ENCODE measurements at places on chromosomes 11 and 22.

GRCh38 chr11:94194712-94195111 is 66.1 kb downstream of the PANX1 start:
- no peak for DNase-seq

GRCh38 chr11:114942207-114942606 is 263.9 kb downstream of the NXPE2 start:
- DNase-seq = no peak

DNA sequence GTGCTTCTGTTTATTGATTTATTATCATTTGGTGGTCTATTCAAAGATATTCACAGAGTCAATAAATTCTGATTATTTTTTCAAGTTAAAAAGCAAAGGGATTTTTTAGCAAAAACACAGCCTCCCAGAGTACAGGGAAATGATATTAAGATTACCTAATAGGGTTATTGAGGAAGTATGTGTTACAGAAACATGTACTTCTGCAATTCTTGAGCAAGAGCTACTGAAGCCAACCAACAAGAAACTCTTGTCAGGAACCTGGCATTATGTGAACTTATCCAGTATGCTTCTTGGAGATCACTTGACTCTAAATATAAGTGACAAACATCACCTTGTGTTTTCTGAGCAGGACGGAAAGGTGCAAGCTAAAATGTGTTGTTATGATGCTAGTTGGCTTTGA is 42.0 kb upstream of the CARD18 start:
- DNase-seq = no peak

DNA sequence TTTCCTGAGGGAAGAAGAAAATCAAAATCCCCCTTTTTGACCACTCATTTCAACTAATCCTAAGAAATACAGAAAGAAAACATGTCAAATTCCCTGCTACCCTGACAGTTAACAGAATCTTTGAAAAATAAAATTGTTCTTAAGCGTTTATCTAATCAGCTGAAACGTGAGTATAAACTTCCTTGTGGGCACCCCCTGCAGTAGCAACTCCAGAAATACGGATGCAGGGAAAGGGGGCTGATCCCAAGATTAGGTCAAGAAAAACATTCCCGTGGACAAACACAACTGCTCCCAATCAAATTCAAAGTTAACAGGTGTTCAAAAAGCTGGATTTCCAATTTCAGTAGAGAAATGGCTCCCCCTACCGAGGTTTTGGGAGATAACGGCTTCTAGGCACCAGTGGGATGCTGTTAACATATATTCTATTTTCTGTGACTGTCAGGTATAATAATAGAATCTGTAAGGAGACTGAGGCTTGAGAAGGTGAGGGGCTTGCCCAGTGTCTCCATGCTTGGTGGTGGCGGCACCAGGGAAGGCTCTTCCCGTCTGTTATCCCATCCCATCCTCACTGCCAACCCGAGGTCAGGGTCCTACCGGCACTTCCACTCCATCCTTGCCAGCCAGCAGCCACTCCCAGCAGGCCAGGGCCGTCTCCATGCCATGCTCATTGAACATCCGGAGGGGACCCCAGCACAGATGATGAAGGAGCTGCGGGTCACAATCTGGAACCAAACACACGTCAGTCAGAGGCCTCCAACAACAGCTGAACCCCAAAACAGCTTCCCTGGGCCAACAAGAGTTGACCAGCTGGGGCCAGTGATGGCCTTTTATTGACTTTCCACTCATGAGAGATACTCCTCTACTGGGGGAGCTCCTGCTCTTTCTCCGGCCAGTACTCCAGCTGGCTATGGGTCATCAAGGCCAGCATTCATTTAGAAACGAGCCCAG is 32.0 kb upstream of the SERPIND1 start:
- no peak for DNase-seq

DNA sequence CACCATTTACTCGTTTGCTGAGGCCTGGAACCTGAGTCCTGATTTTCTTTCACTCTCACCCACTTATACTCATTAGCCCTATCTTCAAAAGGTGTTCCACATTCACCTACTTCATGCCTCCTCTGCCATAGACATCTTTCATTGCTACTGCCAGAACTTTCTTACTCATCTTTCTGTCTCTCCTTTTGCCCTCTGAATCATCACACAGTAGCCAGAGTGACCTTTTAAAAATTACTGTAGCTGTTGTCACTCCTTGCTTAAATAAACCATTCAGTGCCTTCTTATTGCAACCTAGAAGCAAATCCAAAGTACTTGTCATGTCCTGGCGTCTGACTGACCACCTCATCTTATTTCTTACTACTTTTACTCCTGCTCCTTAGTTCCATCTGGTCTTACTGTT is 38.2 kb downstream of the ATXN10 start:
- DNase-seq = no peak

DNA sequence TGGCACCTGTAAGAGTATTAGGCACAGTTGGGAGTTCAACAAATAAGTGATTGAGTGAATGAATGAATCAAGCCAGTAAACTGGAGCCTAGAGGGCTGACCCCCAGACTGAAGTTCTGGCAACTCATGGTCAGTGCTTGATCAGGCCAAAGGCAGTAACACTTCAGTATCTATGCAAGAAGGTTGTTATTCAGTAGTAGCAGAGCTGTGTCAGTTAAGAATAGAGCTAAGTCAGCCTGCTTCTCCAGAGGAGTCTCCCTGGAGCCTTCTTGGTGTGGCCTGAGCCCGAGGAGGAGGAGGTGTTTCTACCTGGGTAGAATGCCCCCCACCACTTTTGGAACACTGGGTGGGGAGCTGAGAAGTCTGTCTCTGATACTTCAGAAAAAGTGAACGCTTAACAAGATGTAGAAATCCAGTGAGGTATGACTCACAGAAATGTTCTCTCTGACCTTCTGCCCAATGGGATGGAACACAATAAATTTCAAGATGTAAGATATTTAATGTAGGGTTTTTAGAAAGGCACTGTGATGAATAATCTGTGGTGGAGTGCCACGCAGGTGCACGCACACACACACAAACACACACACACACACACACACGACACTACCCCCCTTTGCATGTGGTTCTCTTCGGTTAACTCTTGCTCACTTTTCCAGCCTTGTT is 219.9 kb downstream of the HIPK3 start:
- DNase-seq = no peak

- DNase-seq = no peak
Observed at GRCh38 chr11:2670541-2671100, 29.2 kb downstream of the KCNQ1OT1 start.

GRCh38 chr11:59184691-59185339 is 12.9 kb downstream of the DTX4 start:
- no peak for DNase-seq

- no peak for DNase-seq
Observed at GRCh38 chr11:116510886-116511650, 261.7 kb downstream of the BUD13 start.

DNA sequence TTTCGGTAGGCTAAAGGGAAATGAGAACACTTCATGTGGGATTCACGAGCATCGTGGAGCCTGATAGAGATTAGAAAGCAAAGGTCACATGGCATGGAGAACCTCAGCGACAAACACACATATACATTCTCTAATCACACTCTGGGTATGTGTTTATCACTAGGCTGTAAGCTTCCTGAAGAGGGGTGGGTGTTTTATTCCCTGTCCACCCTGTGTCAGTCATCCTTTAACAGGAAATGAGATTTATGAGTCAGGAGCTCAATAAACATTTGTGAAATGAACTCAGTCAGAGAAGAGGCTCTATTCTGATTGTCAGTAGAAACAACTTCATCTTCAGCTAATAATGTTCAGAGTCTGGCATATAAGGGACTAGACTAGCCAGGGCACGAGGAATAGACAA is 71.7 kb upstream of the EIF3M start:
- no peak for DNase-seq

- no peak for DNase-seq
Observed at GRCh38 chr11:58531865-58532341, 24.0 kb upstream of the OR5B21 start.

DNA sequence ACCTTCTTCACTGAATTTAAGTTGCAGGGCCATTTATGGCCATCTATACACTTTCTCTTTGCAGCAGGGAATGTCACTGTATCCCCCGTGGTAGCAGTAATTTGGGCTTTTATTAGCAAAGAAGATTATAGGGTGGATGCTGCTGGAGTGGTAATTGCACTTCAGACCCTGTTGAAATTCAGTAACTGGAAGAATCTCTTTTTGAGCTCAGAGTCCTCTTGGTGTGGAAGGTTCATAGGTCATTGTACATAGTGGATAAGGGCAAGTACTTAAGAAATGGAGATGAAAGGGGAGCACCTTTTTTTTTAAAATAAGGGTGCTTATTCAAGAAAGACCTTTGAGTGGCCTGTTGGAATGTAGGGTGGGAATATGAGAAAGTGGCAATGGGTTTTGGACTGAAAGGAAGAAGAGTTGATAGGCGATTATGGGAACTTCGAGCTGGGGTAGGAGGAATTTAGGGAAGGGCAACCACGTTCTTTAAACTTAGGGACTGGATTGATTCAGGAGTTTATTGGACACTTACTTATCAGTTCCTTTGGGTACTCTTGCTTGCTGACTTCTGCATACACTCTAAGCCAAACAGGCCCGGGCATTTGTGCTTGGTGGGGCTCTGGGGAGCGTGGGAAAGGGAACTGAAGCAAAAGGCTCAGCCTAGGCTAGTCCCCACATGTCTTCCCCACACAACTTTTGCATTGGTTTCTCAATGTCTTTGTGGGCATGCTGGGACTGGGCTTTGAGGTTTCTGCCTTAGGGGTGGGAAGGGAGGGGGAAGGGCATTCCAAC is 26.5 kb downstream of the CTNND1 start:
- DNase-seq = no peak

DNA sequence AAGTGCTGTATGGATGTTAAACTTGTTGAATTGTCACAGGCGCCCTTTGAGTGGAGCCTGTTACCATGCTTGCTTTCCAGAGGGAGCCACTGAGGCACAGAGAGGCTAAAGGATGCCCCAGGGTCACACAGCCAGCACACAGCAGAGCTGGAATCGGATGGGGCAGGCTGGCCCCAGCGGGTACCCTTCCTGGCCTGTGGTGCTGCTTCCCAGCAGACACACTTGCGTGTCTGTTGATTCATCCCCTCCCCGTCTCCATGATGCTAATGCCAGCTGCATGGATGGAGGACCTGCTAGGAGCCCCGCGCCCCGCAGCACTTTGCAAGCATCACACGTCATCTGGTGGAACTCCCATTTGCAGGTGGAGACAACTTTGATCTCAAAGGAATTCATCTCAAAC is 52.4 kb upstream of the SHISAL1 start:
- DNase-seq = no peak

GRCh38 chr11:1825039-1825740 is 9.6 kb upstream of the SYT8 start:
- DNase-seq = no peak

DNA sequence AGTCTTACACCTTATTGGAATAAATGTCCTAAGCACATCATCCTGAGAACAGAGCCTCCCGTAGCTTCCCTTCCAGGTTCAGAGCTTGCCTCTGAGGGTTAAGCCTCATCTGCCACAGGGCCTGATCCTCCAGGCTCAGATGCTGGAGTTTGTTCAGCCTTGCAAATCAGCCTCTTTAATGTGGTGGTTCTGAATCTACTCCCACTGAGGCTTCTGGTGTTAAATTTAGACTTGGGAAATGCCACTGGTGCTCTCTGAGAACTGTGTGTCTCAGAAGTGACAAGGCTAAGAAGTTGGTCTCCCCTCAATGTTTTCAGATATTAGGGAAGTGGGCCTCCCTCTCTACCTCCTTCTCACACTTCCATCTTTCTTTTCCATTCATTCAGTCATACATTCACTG is 68.7 kb downstream of the CCDC81 start:
- no peak for DNase-seq

- DNase-seq = no peak
Observed at GRCh38 chr11:69651834-69652620, 11.1 kb downstream of the CCND1 start.

- no peak for DNase-seq
Observed at GRCh38 chr11:112778091-112778876, 182.9 kb upstream of the NCAM1 start.

- no peak for DNase-seq
Observed at GRCh38 chr11:118931571-118931970, 5.8 kb upstream of the BCL9L start.

- DNase-seq = no peak
Observed at GRCh38 chr22:40289991-40290459, 56.3 kb upstream of the ADSL start.

DNA sequence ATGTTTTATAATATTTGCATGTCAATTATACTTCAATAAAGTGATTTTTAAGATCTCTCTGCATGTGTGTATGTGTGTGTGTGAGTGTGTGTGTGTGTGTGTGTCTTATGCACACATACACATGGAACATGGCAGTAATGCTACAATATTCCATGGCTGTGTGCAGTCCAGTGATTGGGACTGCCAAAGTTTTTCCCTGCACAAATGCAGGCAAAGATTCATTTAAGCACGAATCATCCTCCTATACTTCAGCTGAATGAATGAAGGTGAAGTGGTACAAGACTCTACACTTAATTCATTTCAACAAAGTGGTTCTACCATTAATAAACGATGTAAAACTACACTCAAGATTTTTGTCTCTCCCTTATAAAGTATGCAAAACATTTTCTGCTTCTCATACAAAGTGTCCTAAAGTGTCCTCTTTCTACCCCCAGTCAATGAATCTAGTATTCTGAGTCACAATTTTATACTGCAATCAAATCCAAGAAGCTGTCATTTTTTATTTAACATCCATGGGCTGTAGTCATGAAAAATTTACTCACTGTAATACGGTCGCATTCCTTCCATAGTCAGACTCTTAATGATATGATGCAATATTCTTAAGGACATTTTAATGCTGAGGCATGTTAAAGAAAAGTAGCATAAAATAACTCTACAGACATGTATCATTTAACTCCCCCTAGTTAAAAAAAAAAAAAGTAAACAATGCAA is 132.4 kb downstream of the TTC28 start:
- DNase-seq = no peak

- no peak for DNase-seq
Observed at GRCh38 chr22:49348631-49349030, 479.0 kb downstream of the BRD1 start.

DNA sequence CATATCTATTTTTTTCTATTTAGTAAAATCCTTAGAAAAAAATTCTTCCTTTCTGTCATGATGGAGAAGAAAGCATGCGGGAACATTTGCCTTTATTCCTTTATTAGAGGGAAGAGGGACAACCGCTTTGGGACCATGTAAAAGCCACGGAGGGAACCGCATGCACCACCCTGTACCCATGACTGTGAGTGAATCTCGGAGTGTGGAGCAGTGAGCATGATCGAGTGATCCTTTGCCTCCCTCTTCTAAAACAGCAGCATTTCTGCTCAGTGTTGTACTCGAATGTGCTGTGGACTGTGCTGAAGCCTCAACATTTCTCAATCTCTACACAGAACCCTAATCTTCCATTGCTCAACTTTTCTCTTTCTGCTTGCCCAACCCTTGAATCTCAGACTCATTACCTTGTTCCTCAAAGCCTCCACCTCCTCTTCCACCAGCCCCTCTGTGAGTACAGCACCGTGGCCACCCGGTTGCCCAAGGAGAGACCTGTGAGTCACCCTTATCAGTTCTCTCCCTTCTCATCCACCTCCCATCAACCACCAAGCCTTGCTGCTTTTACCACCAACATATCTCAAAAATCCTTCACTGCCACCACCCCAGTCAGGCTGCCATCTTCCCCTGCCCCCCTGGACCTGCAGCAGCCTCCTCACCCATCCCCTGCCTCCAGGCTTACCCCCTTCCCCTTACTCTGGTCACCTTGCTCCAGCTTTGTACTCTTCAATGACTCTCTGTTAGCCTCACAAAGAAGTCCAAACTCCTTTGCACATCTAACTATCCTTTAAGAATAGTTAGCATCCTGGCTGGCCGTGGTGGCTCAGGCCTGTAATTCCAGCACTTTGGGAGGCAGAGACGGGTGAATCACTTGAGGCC is 103.1 kb downstream of the NAT10 start:
- DNase-seq = no peak
